Transverse colon (tissue), 4 donors: ENCODE measurements at places on chromosomes 2 and 18. TPM values are rescaled to one million over a fixed set of nuclear protein-coding genes. Genes with fewer than 3 reads are reported as not detected.

DNA sequence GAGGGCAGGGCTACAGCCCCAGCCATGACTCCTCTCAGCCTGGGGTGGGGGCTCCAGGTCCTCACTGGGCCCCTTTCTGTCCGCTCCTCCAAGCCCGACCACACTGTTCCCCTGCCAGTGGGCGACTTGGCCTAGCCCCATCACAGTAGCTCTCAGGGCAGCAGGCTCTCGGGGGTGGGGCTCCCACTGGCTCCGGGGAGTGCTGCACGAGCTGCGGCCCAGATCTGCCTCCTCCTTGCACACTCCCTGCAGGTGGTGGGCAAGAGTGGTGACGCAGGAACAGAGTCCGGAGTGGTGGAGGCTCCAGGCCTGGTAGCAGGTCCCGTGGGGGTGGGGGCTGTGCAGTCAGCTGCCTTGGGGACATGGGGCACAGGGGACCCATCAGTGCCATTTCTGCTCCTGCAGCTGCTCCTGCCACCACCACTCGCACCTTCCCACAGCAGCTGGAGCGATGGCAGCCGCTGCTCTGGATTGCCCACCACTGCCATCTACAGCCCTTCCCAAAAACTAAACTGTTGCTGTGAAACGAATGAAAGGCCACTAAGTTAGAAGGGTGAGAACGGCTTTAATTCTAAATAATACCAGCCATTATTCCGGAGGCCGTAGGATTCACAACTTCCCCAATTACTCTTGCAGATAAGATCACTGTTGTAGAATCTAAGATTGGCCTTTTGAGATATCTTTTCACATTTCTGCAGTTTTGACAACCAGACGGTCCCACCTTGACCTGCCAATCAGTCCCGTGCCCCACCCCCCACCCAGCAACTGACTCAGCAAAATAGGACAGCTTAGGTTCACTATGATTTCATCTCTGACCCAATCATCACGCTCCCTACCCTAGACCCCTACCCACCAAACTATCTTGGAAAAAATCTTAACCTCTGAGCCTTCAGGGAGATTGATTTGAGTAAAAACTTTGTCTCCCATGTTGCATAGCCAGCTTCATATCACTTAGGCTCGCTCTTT is 530.2 kb downstream of the DCC start:
- no peak overlapping the region for H3K4me3 ChIP-seq
- no peaks in the 10 kb centered on the region for H3K27me3 ChIP-seq
- H3K4me1 ChIP-seq, result no peaks in the 10 kb centered on the region
- H3K27ac ChIP-seq, result no peak overlapping the region

The BCL2 gene
- total RNA-seq, result 14.3 TPM

The CCDC74A gene
- total RNA-seq, result 1.8 TPM

GRCh38 chr2:16709769-16710168 is 44.1 kb upstream of the CYRIA start:
- H3K4me1 ChIP-seq, result no peaks in the 10 kb centered on the region
- no peak overlapping the region for H3K27ac ChIP-seq
- DNase-seq, result no peak
- H3K36me3 ChIP-seq, result no peaks in the 10 kb centered on the region
- H3K27me3 ChIP-seq, result no peaks in the 10 kb centered on the region
- H3K4me3 ChIP-seq, result no peak overlapping the region

The COL3A1 gene
- 424 TPM for total RNA-seq

GRCh38 chr18:10681581-10682367 is 155.9 kb downstream of the NAPG start:
- no peaks in the 10 kb centered on the region for H3K4me1 ChIP-seq
- DNase-seq, result no peak
- no peaks in the 10 kb centered on the region for H3K27me3 ChIP-seq
- H3K4me3 ChIP-seq, result no peak overlapping the region

The MAPRE3 gene
- total RNA-seq, result 16.8 TPM

The PPP1R1C gene
- total RNA-seq, result 0.96 TPM

The GIGYF2 gene
- total RNA-seq, result 86.4 TPM
